Stomach (tissue), 19 donors: ENCODE measurements at places on chromosomes 1 and 21. TPM values are rescaled to one million over a fixed set of nuclear protein-coding genes. Genes with fewer than 3 reads are reported as not detected.

- DNase-seq = peak; percentile 94
Observed at GRCh38 chr1:216600730-216601609, 122.3 kb downstream of the ESRRG start.

- DNase-seq = peak; percentile 24
Observed at GRCh38 chr1:167554028-167554779, 642 bp upstream of the CREG1 start.

DNA sequence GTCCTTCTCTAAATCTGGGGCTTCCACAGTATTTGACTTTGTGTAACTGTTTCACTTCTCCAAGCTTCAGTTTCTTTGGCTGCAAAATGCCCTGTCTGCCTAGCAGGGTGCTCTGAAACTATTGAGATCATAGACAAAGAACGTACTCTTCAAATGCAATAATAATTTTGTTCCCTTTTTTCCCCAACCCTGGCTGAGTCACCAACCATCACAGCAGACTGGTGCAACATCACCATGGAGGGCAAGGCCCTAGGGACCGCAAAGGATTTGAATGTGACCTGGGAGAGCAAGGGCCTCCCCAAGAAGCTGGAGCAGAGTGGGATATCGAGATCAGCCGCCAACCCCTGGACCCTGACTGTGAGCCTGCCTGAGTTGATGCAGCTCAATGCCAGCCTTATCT lies 115.0 kb downstream of the FCRL5 start:
- no peak for DNase-seq

Gene CELA2B
- not detected for total RNA-seq

GRCh38 chr1:110176299-110176956 lies 26.1 kb downstream of the SLC6A17 start:
- peak; percentile 83 for DNase-seq
